CD4-positive, alpha-beta T cell treated with Interleukin-4 for 4 hours (primary cell): ENCODE measurements at places on chromosomes 1 and 21.

- DNase-seq: peak; percentile 3
These were observed 59.1 kb downstream of the APCS start for GRCh38 chr1:159646687-159647086.

DNA sequence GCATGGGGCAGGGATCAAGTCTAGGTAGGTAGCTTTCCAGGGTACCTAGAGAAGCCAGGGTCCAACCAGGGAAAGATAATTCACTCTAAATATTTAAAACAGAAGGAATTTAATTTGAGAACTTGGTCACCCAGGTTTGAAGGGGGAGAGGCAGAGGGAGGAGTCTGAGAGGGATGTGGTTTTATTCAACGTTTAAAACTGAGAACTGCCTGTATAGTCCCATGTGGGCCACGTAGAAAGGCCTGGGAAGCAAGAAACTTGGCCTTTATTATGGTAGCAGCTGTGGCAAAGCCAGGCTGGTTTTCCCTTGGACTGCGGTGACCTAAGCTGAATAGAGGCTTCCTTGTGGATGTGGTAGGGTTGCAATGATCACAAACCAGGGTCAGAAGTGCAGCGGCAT lies 42.0 kb upstream of the DUSP10 start:
- DNase-seq: no peak

DNA sequence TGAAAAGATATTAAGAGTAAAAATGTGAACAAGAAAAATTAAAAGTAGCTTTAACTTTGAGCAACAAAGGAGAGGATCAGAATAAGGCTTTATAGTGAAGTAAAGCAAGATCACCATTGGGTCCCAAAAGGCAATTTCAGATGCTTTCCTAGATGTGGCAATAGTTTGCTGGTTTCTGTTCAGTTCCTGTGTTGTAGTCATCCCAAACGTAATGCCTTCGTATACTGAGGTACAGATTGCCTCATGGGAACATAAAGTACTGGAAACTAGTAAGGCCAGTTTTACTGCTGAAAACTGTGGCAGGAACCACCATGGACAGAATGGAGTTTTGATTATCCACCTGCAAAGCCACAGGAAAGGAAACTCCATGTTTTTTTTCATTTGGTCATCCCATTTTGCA lies 283.5 kb upstream of the SGIP1 start:
- DNase-seq: no peak

- DNase-seq: no peak
These were observed 58.7 kb upstream of the SIM2 start for GRCh38 chr21:36640174-36640720.

- no peak for DNase-seq
These were observed 74.2 kb upstream of the CD53 start for GRCh38 chr1:110798691-110799256.

DNA sequence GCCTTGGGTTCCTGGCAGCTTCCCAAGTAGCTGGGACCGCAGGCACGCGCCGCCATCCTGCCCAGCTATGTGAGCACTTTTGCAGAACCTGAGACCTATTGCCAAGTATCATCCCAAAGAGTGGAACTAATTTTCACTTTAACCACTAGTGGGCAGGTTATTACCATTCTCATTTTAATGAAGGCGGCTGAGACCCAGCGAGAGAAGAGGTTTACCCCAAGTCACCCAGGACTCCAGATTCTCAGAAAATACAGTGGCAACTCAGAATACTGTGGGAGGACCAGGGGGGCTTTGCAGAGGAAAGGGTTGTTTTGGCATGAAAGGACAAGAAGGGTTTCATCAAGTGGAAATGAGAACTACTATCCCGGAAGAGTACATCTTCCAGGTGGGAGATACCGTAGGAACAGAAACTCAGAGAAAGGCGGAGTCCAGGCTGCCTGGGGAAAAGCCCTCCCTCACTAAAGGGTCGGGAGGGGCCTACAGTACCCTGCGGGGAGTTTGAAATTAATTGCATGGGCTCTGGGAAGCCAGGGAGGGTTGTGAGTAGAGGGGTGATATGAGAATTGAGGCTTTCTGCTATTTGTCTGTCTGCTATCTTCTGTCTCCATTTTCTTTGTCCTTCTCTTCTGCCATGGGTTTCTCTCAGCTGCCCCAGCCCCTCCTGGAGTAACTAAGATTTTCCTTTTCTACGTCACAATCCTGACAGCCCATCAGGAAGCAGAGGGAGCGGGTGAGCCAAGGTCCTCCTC lies 7.2 kb upstream of the SEMA4A start:
- DNase-seq: peak; percentile 81

DNA sequence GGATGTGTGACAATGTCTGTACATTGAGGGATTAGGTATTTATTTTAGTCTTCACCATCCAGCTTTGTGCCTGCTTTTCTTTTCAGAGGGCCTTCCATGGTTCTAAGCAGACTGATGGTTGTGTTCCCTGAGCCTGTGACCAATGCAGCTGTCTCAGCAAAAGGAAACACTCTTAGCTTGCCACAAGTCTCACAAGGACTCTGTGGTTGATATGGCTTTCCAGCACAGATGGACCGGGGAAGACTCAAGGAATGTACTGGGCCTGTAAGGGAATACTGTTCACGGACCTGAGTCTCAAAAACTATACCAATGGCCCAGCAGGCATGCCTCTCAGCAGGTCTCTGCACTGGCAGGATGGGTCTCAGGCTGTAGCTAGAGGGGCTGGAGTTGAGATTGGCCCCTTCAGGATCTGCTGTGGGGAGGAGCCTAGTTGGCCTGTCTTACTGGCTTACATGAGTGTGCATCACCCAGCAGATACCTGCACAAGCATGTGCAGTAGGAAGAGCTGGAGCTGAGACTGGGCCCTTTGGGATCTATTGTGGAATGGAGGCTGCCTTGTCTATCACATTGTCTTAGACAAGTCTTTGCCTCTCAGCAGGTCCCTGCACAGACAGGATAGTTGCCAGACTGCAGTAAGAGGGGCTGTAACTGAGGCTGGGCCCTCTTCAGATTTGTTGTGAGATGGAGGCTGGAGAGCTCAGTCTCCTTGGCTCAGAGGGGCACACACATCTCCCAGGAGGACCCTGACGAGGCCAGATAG lies 52.0 kb upstream of the PDC start:
- no peak for DNase-seq

DNA sequence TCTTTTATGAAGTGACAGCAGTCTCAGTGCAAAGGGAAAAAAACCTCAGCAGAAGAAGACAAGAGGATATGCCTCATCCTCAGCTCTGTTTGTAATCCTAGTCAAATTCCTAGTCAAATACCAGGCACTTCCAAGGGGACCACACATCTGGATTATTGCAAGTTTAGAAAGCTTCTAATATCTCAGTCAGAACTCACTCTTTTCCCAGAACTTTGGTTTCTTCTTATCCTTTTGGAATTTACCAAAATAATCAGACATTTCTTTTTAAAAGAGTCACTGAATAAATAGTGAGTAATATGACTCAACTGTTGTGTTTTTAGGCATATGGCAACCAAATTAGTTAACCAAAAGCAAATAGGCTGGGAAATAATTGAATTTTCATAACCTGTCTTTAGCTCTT lies 47.8 kb downstream of the PRRX1 start:
- no peak for DNase-seq

DNA sequence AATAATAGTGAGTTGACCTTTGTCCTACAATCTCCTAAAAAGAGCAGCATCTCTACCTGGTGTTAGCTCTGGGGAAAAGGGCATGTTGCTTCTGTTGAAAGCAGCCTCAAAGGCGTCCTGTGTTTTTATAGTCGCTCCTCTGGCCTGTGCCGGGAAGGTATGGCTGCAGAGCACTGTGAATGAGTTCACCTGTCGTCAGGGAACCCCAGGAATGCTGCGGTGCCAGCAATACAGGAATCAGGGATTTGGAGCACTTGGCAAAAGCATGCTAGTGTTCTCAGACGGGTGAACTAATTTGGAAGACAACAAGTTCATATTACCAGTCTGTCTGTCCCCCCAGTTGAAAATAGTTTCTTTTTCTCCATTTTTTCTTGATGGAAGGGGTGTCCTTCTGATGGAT lies 60.3 kb upstream of the PGD start:
- DNase-seq: no peak

GRCh38 chr1:51549016-51549619 lies 30.1 kb upstream of the EPS15 start:
- DNase-seq: peak; percentile 5

- DNase-seq: no peak
These were observed 16.6 kb upstream of the ADAM30 start for GRCh38 chr1:119912963-119913362.

DNA sequence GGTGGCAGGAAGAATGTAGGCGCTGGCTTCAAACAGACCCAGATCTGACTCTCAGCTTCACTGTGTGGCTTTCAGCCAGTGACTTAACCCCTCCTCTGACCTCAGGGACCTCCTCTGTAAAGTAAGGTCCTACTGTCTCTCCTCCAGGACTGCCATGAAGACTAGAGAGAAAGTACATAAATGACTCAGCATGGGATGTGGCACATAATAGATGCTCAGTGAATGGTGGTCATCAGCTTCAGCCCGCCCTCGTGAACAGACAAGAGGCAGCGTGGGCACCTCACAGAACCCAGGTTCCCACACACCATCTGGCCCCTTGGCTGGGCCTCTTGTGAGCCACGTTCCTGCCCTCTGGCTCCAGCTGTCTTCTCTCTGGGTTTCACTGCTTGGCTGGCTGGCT lies 126.0 kb downstream of the SYF2 start:
- DNase-seq: no peak

DNA sequence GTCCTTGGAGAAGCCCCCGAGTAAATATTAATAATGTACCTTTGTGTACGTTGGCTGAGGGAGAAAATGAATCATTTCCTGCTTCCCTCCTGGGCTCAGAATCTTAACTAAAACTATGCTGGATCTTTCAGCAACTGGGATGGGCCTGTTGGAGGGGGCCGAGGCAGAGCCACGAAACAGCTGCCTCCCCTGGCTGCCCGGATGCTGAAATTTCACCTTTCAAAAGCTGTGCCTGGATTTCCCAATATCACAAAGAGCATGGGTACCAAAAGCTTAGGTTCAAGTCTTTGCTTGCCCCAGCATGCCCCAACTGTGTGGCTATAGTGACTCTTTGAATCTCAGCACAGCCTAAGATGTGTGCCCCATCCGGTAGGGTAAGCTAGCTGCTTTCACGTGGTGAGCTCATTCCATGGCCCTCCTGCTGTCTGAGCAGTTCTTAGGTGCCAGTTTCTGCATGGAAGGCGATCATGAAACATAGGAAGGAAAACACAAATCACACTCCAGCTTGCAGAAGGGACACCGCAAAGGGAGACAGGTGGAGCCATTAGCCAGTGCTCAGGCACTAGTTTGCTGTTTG lies 473.5 kb downstream of the PTPRU start:
- no peak for DNase-seq

DNA sequence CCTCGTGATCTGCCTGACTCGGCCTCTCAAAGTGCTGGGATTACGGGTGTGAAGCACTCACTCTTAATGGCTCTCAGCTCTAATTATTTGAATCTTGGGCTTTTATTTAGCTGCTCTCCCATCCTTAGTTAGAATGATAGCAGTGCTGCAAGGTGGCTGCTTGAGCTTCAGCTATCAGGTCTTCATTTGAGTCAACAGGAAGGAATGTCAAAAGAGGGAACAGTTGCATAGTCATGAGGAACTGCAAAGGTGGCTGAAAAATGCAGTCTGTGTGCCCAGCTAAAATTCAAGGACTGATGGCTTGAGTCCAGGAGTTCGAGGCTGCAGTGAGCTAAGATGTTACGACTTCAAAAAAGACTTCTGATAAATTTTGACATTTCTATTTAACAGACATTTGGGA lies 55.6 kb downstream of the UCK2 start:
- DNase-seq: no peak

- no peak for DNase-seq
These were observed 731.4 kb downstream of the KCNT2 start for GRCh38 chr1:195876792-195877191.

- no peak for DNase-seq
These were observed 1352.7 kb downstream of the AMY1C start for GRCh38 chr1:105102371-105102770.

GRCh38 chr1:175708787-175709186 lies 34.6 kb downstream of the TNR start:
- no peak for DNase-seq

GRCh38 chr1:241688940-241689368 lies 36.9 kb downstream of the WDR64 start:
- DNase-seq: no peak

DNA sequence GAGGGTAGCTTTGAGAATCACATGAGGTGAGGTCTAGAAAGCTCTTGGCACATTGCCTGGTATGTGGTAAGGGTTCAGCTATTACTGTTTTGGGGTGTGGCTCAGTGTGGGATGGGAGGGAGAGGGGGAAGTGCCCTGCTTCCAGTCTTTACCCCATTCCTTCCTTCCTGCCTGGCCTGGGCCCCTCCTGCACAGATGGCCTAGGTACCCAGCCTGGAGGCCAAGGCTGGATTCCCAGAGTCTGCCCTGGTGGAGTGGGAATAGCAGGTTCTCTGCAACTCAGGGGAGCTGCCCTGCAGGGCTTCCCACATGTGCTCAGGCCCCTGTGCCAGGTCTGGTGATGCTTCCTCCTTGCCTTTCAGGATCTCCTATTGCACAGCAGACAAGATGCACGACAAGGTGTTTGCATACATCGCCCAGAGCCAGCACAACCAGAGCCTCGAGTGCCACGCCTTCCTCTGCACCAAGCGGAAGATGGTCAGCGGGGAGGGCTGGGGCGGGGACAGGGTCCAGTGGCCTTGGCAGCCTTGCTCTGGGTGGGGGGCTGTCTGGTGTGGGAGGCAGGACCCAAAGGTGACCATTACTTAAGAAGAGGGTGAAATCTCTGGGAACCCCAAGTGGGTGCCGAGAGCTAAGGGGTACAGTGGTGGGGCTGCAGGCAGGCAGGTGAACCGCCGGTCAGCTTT lies 13.5 kb downstream of the LDLRAP1 start:
- DNase-seq: peak; percentile 62

DNA sequence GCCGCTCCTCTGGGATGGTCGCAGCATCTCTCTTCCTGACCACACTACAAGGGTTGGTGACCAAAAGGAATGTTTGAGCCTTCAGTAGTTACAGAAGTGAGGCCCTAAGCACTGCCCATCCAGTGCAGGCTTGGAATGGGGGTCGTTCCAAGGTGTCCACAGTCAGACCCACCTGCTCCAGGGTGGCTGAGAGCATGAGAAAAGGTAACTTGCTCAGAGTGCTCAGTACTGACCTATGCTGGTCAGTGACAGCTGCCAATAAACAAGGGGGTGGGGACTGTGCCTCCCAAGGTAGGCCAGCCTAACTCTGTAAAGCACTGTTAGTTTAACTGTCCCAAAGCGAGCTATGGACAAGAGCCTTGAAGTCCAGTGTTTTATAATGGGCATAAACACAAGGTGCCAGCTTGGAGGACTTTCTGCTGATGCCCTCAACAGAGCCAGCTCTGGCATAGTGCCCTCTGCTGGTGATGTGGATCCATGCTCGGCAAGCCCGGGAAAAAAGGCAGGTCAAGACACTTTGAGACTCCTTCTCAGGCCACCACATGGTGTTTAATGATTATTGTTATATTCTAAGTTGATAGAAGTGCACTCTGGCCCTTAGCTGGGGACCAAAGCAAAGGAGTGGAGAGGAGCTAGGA lies 78.1 kb upstream of the DNAH14 start:
- peak; percentile 47 for DNase-seq
